Stimulated activated CD8-positive, alpha-beta memory T cell treated with anti-CD3 and anti-CD28 coated beads, Interleukin-7, amount 100 ng/mL, for 1 hour (primary cell): ENCODE measurements at places on chromosomes 16 and 17.
A peak's percentile ranks its signal among the peaks of the same experiment; 100 is the strongest.

GRCh38 chr17:43020030-43020621 lies 2.1 kb downstream of the VAT1 start:
- no peak for DNase-seq

GRCh38 chr16:85905110-85906095 lies 6.4 kb downstream of the IRF8 start:
- DNase-seq: no peak

GRCh38 chr16:55529018-55529417 lies 20.1 kb downstream of the LPCAT2 start:
- no peak for DNase-seq

DNA sequence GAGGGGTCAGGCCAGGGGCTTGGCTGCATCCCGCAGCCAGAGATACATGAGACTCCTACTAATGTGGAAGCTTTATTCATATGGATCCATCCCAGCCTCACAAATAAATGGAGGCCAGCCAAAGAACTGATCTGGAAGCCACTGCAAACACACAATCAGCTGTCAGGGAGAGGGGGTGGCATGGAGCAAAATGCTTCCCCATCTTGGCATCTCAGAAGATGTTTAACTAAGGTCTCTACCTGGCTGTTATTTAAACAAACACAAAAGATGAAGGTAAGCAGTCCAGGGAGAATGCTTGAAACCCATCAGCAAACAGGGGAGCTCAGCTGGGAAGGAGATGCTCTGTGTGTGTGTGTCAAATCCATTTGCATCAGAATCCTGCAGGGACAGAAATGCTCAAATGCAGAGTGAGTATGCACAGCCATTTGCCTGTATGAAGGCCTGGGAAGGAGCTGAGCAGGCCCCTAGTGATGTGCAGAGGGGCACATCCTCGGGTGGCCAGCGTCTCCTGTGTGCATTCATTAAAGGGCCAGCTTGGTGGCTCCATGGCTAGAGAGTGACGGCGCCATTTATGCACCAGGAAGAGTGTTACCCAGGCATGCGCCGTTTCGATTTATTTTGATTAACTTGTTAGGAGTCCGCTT lies 34.2 kb upstream of the IRX3 start:
- no peak for DNase-seq

- DNase-seq: peak; percentile 90
Measured at GRCh38 chr17:50161023-50161910, 4.5 kb upstream of the SGCA start.

DNA sequence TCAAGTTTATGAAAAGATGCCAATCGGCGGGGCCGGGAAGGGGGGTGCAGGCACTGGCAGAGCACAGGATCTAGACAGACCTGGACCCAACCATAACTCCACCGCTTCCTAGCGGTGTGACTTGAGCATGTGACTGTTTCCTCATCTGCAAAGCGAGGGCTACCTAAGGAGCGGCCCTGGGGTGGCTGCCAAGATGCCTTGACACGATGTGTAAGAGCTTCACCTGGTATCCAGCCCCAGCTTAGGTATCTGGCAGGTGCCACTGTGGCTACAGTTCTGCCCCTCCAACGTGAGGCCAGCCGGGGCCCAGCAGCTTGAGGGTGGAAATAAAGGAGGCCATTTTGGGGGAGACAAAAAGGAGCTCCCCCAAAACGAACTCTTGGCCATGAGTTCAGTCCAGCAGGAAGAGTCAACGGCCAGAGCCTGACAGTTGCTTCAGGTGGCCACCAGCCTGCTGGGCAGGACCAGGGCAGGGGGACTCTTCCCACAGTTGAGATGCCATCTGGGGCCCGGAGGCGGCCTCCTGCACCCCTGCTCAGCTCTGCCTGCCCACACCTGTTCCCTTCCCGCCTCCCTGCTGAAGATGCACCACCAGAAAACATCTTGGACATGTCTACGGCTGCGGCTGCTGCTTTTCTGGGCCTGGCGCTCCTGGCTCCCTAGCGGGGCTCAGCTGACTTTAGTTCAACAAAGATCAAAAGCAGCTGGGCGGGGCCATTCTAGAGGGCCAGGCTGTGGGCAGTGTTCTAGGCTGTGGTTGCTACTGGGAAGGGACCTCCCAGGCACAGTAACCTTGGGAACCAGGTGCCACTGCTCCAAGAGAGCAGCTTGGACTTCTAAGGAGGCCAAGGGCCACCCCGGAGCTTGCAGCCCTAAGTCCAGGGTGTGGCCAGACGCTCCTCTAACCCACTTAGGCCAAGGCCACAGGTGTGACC lies 3.4 kb upstream of the MTSS2 start:
- no peak for DNase-seq

DNA sequence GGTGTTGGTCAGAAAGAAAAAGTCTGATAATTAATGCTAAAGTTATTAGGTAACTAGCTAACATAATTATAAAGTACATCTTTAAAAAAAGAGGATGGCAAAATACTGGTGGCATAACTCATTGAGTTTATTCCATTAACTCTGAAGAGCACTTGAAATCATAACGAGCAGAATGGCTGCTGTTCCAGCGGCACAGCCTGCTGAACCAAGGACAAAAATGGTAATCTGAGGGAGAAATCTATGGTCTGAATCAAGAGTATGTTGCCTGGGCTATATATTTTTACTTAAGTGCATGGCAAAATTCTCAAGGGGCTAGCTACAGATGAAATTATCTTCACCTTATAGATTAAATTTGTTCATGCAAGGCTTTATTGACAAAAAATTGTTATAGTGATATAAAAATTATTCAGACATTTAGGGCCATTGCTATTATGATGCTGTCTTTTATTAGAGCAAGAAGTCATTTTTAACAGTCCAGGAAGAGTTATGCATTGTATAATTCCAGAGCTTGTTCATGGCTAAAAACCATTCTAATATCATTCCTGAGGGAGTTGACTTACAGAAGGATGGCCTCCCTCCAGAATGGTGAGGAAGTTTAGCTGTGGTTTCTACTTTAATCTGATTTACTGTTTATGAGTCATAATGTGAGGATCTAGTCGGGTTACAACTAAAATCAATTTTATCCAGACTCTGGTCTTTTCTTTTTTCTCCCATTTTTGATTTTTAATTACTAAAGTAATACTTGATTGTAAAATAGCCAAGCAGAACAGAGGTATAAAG lies 41.4 kb upstream of the ANKFN1 start:
- no peak for DNase-seq

DNA sequence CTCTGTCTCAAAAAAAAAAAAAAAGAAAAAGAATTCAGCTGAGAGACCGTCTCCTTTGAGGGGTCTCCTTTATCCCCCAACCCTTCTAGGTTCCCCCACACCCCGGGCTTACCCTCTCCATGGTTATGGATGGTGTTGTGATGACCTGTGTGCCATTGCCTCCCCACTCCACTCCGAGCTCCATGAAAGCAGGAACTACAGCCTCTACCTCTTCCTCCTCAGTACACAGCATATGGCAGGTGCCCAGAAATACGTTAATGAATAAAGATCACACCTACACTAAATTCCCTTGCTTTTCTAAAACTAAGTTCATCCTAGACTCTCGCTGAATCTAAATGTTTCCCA lies 17.2 kb downstream of the COPRS start:
- DNase-seq: no peak

GRCh38 chr17:77287432-77288068 lies 146.8 kb downstream of the SEC14L1 start:
- no peak for DNase-seq
